Memory B cell (primary cell): ENCODE measurements at places on chromosomes 5 and 9.

GRCh38 chr9:112861155-112861554 is 29.5 kb downstream of the SLC46A2 start:
- DNase-seq: no peak

- no peak for DNase-seq
These were observed 133.2 kb upstream of the ZNF618 start for GRCh38 chr9:113742878-113743277.

GRCh38 chr5:45741110-45741509 is 44.9 kb upstream of the HCN1 start:
- DNase-seq: no peak

- no peak for DNase-seq
These were observed 39.3 kb downstream of the NR2F1 start for GRCh38 chr5:93622240-93622885.

- no peak for DNase-seq
These were observed 104.5 kb downstream of the HMHB1 start for GRCh38 chr5:143916451-143916850.

DNA sequence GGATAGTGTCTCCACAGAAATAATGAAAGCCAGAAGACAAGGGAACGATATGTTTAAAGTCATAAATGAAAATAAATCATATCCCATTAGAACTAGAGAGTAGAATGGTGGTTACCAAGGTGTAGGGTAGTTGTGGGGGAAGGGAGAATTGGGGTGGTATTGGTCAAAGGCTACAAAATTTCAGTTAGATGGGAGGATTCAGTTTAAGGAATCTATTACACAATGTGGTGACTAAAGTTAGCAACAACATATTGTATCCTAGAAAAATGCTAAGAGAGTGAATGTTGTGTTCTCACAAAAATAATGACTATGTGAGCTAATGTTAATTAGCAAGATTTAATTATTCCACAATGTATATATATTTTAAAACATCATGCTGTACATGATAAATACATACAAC is 27.8 kb upstream of the LARP1 start:
- no peak for DNase-seq

- DNase-seq: no peak
These were observed 476.8 kb upstream of the PTGER4 start for GRCh38 chr5:40202814-40203440.

DNA sequence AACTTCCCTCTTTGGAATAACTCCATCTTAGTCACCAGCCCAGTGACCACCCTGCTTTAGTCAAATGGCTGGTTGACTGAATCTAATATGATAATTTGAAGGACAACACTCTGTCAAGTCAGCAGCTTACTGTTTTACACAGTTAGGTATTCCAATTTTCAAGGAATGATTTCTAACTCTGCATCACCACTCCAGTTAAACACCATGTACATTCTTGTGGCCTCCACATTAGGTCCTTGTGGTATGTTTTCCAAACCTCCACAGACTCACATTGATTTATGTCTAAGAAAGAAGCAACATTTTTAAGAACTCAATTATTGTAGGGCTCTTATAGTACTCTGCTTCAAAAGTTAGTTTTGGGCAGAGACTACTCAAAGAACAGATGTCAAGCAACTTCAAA is 110.7 kb downstream of the TLE1 start:
- no peak for DNase-seq

GRCh38 chr9:79889369-79889768 is 317.6 kb downstream of the TLE4 start:
- DNase-seq: no peak

DNA sequence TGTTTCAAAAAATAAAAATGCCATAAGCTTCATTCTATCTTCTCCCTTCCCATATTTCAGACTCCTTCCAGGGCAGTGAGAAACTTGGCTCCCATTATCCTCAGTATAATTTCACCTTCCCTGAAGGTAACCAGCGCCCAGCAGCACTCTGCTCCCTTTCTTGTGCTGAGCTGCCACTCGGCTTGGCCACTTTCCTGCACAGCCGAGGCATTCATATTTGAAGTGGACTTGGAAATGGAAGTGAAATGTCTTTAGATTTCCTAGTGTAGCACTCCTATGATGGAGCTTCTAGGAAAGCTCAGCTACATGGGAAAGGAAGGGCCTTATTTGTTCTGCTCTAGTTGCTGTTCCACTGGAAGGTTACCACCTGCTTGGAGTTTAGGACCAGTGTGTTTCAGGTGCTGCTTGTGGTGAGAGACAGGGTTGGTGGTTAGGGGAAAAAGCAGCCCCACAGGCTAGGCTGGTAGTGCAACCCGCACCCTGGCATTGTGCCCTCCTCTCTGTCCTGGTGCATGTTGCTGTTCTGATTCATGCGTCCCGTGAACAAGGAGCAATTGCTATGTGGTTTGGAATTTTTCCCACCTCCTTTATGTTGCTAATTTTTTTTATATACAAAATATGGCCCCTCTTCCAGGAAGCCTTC is 53.8 kb downstream of the RAD23B start:
- no peak for DNase-seq

DNA sequence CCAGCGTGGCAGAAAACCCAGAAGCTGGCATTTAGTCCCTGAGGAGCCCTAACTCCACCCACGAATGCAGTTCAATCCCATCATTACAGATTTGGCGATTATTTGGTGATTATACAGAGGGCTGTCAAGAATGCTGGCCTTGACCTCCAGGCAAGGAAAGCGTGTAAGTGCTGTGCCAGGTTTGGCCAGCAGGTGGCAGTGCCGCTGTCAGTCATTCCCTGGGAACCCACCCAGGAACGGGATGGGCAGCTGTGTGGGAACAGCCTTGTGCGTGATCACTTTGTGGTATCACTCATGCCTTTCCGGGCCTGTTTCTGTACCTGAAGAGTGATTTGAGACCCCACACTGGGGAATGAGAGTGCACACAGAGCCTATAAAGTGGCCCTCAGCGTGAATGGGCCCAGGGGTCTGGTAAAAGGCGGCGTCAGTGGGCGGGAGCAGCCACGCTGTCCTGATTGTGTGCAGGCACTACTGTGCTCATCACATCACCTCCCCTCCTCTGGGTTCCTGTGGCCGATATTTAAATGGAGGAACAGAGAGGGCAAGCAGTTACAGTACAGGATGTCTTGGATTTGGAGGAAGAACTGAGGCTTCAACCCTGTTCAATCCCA is 215.6 kb downstream of the ROR2 start:
- peak; percentile 73 for DNase-seq

GRCh38 chr5:91129748-91130147 is 253.4 kb downstream of the ARRDC3 start:
- DNase-seq: no peak

- no peak for DNase-seq
These were observed 153.3 kb downstream of the EFNA5 start for GRCh38 chr5:107517185-107518033.

- DNase-seq: no peak
These were observed 10.4 kb downstream of the STOM start for GRCh38 chr9:121359351-121360294.

DNA sequence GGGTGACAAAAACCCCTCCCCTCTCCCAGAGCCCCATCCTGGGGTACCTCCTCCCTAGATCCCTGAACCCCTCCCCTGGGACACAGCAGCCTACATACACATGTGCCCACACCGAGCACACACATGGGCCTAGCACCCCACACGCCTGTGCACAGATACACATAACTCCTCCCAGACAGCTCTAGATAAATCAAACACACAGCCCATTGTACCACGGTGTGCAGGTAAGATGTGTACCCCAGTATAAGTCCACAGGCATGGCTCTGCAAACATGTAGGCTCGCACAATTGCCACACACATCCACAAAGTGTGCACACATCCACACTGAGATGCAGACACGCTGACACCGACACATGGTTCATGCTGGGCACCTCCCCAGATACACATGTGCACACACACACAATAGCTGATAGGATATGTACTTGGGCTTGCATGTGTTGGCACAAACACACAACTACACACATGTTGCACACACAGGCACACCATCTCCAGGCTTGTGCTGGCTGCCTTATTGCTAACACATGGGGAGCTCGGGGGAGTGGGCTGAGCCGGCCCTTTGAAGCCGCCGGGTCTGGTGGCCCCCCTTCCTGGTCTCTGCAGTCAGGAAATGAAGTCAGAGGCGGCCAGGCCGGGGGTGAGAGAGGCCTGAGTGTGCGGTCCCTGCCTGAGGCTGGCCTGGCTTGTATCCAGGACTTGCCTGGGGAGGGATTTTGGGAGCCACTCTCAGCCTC is 30.2 kb downstream of the GOLGA2 start:
- no peak for DNase-seq

GRCh38 chr5:177552839-177553455 is 1.4 kb downstream of the FAM193B start:
- DNase-seq: no peak

DNA sequence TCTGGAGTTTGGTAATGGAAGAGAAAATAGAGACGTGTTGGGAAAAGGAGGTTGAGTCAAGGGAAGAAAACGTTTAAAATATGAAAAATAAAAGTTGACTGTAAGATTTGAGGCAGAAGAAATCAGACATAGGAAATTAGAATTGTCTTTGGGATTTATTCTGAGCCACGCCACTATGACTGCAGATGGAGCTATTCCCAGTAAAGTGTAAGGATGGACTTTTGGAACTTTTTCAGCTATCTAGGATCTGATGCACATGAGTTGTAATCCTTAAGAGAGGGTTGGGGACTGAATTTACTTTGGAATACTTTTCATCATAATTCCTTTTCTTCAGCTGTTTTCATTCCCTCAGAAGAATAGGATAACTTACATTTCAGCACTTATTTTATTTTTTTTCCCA is 336.7 kb downstream of the FAM170A start:
- DNase-seq: no peak
